GM23338 (cell line): ENCODE measurements at places on chromosomes 13 and 19.

DNA sequence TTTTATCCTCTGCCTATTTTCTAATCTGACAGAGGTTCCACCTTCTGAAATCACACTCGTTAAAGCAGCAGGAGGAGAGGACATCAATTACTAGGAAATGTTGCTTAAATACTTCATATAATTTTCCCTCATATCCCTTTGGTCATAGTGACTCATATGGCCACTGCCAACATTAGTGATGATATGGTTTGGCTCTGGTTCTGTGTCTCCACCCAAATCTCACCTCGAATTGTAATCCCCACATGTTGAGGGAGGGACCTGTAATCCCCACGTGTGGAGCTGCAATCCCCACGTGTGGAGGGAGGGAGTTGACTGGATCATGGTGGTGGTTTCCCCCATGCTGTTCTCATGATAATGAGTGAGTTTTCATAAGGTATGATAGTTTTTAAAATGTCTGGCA, 618.4 kb upstream of the SLITRK5 start:
- DNase-seq: no peak

GRCh38 chr13:31048521-31048920, 113.2 kb downstream of the HSPH1 start:
- peak; percentile 64 for DNase-seq

DNA sequence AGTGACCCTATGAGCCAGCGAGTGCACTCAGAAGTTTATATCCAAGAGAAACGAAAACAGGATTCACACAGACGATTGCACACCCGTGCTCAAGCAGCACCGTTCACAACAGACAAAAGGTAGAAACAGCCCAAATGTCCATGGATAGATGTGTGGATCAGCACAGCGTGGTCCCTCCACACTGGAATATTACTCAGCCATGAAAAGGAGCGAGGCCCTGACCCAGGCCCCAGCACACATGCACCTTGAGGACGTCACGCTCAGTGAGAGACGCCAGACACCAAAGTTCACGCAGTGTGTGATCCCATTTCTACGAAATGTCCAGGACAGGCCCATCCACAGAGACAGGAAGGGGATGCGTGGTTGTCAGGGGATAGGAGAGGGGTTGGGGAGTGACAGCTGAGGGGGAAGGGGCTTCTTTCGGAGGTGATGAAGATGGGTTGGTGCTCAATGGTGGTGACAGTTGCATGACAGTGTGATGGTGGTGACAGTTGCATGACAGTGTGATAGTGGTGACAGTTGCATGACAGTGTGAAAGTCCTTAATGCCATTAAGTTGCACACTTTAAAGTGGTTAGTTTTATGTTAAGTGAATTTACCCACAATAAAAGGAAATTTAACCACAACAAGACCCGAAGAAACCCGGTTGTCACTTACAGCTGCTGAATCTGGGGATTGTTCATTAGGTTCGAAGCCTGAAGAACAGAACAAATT, 18.9 kb upstream of the SLC39A3 start:
- no peak for DNase-seq

DNA sequence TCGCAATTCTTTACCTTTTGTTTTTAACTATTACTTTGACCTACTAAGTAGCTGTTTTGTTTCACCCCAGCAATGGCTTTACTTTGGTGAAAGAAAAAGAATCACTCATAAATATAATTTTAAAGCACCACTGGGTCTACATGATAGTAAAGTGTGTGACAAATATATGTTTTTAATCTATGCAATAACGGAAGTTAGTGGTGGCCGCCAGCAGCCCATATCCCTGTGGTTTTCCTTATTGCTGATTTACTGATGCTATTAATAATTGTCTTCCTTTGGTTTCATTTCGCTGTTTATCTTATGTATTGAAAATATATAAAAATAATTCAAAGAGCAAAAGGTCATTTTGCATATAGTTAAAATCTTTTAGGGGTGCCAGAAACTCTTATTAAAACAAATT, 491.3 kb downstream of the DIAPH3 start:
- no peak for DNase-seq
